Activated naive CD4-positive, alpha-beta T cell treated with Interleukin-2 at 50 U/mL for 16 hours (primary cell): ENCODE measurements at places on chromosomes 6 and 20.
A peak's percentile ranks its signal among the peaks of the same experiment; 100 is the strongest.

- no peak for DNase-seq
Observed at GRCh38 chr20:44014807-44015732, 100.4 kb downstream of the TOX2 start.

- peak; percentile 9 for DNase-seq
Observed at GRCh38 chr6:158911746-158912480, 88.1 kb downstream of the RSPH3 start.

- no peak for DNase-seq
Observed at GRCh38 chr6:168152306-168152963, 73.4 kb upstream of the FRMD1 start.

DNA sequence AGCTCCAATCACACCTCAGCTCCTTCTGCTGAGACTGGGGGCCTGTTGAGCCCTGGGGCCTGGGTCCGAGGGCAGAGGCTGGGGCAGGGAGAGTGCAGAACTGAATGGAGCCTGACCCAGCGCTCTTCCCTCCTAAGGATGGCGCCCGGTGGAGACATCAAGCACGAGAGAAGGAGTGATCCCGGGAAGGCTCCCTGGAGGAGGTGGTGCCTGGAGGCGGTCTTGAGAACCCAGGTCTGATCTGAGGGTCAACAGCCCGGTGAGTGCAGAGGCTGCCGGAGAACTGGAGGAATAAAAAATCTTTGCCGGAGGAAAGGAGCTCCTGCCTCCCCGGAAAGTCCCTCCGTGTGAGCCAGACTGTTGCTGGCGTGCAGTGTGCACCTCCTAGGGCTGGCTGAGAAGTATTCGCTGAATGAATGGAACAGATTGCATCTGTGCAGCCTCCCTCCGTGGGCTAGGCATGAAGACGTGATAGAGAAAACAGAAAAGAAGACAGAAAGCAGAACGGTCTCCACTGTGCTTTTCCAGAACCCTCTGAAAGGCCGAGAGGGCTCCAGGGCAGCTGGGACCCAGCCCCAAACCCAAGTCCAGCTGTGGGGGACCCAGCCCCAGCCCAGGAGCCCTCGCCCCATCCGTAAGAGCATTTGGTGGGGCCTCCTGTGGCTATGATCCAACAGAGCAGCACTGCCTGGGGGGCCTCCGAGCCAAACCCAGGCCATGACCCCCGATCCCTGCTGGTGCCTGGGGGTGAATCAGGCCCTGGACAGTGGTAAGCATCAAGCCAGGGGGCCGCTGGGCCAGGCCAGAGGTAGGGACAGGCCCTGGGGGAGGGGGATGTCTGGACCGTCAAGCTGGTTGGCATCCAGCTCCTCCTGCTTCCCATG, 6.9 kb upstream of the HRH3 start:
- no peak for DNase-seq

DNA sequence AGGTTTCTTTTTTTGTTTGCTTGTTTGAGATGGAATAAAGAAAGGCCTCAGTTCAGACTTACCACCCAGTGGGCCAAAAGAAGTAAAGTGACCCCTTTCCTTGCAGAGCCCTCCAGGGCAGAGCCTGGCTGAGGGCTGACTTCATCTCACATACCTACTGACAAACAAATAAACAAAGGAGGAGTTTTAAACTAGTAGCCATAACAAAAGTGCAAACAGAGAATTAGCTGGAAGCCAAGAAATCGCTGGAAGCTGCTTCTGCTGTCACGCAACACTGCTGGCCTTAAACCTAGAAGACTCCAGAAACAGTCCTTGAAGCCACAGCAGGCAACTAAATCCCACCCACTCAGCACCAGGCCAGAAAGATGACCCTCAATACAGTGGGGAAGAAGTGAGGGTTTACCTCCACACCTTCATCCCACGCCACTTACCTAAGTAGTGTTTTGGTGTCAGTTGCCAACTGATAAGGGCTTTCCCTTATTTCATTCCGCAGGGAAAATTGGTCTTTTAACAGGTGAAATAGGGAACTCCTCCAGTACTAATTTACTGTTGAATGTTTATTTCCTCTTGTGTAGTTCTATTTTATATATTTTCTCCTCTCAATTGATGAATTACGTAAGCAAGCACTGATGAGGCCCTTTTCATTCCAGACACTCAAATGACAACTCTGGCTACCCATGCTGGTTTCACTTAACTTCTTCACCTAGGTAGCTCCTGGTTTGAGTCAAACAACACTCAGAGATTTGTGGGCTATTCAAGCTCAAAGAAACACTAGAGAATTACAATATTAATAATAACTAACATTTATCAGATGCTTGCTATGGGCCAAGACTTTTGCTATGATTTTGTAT, 46.2 kb downstream of the EDN1 start:
- DNase-seq, result no peak
